Stimulated activated CD4-positive, alpha-beta T cell treated with anti-CD3 and anti-CD28 coated beads, Interleukin-4, amount 100 ng/mL, for 1 hour (primary cell): ENCODE measurements at places on chromosomes 1 and 21.

GRCh38 chr21:25561668-25562641 is 45.3 kb downstream of the MRPL39 start:
- peak; percentile 86 for DNase-seq

- no peak for DNase-seq
These were observed 75.8 kb downstream of the ARHGEF16 start for GRCh38 chr1:3530086-3530925.

- DNase-seq = no peak
These were observed 190.2 kb upstream of the BRINP3 start for GRCh38 chr1:190667914-190668313.

DNA sequence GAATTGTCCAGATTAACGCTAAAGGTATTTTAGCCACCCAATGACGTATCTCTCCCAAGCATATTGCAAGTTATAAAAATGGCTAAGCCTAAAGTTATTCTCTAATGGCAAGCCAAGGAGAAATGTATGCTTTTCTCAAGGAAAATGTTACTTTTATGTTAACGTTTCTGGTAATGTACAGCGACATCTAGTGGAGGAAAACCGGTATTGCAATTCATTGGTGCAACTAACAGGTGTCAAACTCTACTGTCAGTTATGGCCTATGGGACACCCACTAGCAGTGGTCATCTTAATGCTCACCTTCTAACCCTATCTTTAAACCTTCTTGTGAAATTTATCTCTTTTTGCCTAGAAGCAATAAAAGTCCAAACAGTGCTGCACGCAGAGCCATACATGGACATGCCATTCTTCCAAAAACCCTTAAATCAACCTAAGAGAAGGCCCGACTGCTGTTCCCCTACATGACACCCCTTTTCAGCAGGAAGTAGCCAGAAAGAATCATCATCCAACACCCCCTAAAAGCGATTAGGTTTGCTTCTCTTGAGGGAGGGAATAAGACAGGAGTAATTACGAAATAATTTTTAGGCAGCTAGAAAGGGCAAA is 68.7 kb upstream of the LRIF1 start:
- no peak for DNase-seq

DNA sequence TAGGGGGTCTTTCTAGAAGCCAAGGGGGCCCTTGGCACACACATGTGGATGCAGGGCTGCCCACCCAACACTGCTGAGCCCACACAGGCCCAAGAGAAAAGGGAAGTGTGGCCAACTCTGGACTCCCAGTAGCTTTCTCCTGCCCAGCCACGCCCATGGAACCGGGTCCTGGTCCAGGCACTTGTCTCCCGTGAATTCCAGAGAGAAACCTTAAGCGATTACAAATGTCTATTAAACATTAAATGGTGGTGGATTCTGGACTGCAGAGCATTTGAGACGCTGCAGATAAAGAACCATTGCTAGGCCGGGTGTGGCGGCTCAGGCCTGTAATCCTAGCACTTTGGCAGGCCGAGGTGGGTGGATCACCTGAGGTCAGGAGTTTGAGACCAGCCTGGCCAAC is 100.6 kb upstream of the ARHGEF16 start:
- no peak for DNase-seq

GRCh38 chr1:36613721-36614120 is 131.0 kb upstream of the CSF3R start:
- DNase-seq = no peak

DNA sequence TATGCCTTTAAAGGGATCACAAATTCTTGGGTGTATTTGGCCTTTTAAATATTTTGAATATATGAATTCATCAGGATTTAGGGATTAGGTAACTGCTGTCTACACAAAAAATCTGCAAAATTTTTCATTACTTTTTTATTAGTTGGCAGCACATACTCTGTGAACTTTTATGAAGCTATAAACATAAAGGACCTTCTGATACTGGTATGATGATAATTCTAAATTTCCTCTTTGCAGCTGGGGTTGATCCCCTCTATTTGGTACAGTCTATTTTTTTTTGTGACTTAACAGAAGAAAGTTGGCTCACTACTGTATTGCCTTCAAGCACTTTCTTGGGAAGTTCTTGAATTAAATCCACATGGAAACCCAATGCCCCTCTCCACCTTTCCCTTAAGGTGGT is 416.1 kb downstream of the LMO4 start:
- no peak for DNase-seq

- no peak for DNase-seq
These were observed 33.6 kb upstream of the IFNGR2 start for GRCh38 chr21:33369586-33369985.

DNA sequence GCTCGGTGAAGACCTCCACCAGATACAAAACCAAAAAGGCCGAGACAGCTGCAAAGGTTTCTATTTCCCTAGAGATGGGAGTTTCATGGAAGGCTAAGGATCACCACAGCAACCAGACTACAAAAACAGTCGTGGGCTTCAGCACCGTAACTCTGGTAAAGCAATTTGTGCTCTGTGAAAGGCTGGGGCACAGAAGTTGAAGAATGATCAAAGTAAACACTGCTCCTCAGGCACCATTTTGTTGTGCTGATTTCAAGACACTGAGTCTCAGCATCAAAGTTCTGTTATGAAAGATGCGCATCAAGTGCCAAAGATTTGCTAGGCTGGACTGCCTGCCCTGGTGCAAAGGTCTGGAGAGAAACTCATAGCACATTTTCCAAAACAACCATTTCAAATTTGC is 116.2 kb downstream of the TGFBR3 start:
- no peak for DNase-seq

DNA sequence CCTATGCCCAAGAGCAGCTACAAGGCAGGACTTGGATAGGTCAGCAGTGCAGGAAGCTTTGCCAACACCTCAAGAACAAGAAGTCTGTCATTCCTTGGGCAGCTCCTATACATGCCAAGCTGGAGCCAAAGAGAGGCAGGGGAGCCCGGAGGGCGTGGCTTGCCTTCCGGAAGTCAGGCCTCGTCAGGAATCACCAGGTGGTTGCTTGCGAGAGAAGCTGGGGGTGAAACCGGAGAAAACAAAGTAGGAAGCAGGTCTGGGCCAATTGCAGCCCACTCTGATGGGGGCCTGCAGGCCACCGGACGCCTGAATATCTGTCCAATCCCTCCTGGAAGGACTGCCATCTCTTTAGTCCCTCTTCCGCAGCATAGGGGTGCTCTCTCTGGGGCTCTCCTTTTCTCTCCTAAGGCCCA is 794 bp upstream of the FAM76A start:
- DNase-seq = no peak

DNA sequence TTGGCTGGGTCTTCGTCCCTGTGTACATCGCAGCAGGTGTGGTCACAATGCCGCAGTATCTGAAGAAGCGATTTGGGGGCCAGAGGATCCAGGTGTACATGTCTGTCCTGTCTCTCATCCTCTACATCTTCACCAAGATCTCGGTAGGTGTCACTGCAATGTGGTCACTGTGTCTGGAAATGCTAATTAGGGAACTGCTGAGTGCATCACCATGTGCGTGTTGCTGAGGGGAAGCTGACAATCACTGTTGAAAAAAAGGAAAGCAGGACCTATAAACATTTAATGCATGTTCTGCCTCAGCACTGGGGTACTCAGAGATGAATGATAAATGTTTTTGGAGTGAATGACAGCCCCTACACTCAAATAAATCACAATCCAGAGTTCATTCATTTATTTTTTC is 6.8 kb downstream of the SLC5A9 start:
- DNase-seq = no peak

DNA sequence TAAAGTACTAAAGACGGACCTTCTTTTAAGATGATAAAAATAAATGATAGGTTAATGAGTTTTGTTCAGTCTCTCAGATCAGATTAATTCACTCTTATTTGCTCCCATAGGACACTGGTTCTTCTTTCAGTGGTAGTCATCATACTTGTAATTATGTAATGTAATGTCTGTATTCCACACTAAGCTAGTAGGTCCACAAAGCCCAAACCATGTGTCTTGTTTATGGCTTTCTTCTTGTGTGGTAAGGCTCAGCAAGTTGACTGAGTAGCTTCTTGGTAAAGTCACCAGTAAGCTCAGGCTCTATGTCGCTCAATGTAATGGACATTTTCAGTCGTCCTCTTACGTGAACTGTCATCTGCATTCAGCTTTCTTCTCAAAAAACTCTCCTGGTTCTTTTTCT is 2.5 kb downstream of the LYPLAL1 start:
- DNase-seq = no peak

DNA sequence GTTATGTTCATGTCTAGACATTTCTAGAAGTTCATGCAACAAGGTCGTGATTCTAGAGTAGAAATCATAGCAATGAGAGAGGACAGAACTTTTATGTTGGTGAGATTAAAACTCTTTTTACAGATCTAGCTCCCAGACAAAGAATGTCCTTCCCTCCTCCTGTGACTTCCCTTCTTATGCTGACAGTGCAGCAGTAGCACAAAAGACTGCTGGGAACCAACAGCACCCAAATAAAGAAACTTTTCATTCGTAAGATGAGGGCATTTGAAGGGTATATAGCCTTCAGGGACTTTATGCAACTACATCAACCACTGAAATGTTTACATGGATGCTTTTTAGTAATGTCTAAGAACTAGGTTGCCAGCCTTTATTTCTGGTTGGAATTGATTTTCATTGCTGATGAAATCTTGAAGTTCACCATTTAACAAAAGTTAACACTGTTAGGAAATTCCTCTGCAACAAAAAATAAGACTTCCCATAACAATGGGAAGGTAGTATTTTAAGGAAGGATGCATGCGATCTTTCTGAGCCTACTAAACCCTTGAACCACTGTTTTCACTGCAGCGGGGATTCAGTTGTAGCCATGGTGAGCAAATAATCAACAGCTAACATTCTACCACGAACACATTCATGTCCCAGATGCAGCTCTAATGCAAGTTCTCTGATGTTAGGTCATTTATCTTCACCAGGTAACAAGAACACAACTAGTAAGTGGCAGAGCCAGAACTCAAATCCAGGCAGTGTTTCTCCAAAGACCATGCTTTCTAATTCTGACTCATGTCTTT is 672.8 kb downstream of the PTPRC start:
- no peak for DNase-seq

DNA sequence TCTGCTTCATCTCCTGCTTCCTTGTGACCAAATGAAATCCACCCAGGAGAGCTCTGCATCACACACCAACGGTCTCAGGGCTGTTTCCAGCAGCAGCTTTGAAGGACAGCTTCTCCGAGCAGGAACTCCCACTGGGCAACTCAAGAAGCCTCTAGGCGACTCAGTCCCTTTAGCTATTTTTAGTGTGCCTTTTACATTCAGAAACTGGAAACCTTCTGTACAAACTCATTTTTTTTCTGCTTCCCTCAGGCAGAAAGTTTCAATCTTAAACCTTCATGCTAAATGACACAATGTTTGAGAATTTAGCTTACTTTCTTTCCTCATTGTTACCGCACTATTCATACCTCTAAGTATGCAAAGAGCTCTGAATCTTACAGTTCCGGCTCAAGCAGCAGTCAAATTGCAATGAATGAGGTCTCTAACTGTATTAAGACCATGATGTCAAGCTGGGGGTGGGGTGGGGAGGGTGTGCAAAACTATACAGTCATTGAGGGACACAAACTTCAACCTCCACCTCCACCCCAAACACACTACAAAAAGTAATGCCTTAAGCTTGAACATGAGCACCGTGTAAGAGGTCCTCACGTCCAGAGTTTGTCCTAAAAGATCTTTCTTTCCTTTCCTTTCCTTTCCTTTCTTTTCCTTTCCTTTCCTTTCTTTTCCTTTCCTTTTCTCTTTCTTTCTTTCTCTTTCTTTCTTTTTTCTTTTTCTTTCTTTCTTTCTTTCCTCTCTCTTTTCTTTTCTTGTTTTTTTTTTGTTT is 16.4 kb upstream of the TARBP1 start:
- no peak for DNase-seq

DNA sequence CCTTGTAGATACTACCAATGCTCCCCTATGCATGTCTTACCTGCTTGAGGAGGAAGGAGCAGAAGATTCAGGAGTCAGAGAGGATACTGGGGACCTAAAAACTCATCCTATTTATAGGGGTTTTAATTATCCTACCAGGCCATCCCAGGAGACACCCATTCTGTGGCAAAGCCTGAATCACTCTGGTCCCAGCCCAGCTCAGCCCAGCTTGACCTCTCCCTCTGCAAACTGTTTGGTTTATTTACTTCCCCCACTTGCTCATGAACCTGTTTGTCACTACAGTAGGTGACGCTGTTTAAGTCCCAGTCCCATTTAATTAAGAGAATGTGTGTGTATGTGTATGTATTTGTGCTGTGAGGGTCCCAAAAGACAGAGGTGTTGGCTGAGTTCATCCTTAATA is at the start of gene RPTN:
TSS of gene RPTN (minus strand) at position 85 of the 400 bp plus-strand sequence. CDS start 1,339 bp downstream, outside the sequence.
- no peak for DNase-seq

DNA sequence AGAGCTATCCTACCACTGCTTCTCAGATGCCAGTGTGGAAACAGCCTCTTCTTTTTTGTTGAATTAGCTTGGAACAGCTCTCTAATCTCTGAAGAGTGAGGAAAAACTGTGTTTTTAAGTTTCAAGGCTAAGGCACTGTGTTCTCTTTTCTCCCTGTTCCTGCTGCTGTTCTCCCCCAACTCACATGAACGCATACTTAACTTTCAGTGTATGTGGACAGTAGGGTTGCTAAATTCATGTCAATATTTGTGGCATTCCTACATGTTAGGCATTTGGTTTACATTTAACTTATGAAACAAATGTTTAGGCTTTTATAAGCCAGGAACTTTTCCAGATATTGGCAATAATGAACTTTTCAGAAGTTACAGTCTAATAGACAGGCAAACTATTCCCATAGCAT is 6.8 kb downstream of the BACH1 start:
- DNase-seq = no peak

- DNase-seq = no peak
These were observed 615.9 kb downstream of the PTPRU start for GRCh38 chr1:29852248-29852647.

DNA sequence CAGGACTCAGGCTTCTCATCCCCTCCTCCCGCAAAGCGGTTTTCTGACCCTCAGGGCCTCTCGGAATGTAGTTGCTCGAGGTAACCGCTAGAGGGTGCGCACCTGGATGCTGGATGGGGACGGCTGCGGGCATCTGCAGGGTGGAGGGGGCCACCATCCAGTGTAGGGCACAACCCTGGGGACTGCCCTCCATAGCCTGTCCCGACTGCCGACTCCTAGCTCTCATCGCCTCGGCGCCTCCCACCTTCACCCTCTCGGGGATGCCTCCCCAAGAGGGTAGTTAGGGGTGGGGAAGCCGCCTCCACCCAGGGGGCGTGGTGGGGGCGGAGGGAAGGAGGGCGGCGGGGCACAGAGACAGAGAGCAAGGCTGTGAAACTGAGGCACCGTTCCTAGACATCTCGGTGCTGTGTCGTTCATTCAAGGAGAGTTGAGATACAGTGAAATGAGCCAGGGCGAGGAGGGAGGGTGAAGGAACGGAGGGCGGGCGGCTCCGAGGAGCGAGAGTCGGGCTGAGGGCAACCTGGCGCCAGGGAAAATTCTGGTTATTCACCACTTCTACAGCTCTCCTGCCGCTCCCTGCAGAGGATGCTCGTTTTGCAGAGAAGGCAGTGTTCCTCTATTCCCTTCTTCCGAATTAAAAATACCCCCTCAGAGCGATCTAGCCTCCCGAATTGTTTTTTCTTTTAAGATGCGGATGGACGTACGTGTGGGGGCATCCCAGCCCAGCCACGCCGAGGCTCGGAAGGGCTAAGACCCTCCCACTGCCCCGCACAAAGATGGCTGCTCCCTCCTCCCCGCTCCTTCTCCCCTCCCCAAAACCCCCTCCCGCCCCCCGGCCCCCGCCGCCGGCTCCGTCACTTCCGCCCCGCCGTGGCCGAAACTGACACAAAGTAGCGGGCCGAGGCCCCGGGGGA is at the start of gene ATP8B2:
TSS of gene ATP8B2 (plus strand) at position 857 of the 914 bp plus-strand sequence. CDS start 2,617 bp downstream, outside the sequence.
- DNase-seq = peak; percentile 77
